Stimulated activated CD8-positive, alpha-beta memory T cell treated with anti-CD3 and anti-CD28 coated beads, Interleukin-4, amount 100 ng/mL, for 1 hour (primary cell): ENCODE measurements at places on chromosomes 13 and 19.

DNA sequence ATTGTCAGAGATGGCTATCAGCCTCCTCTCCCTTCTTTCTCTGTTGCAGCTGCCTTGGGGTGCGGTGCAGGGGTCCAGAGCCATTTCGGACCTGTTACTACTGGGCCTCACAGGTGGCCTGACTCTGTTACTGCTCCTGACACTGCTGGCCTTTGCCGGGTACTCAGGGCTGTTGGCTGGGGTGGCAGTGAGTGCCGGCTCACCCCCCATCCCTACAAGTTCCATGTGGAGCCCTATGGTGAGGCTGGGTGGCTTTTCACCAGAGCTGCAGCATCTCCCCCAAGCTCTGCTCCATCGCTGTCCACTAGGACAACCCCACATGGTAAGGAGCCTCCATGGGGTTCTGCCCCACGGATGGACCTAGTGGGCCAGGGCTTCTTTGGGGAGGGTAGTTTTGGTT is 13.7 kb upstream of the ZNF492 start:
- no peak for DNase-seq

- DNase-seq = no peak
Observed at GRCh38 chr19:46860846-46861690, at the start of gene ARHGAP35. TSS of gene ARHGAP35 (plus strand) at chr19:46860997. CDS start at chr19:46918676, 57,679 bp downstream.

- DNase-seq = no peak
Observed at GRCh38 chr13:49524740-49525501, 29.2 kb downstream of the PHF11 start.

DNA sequence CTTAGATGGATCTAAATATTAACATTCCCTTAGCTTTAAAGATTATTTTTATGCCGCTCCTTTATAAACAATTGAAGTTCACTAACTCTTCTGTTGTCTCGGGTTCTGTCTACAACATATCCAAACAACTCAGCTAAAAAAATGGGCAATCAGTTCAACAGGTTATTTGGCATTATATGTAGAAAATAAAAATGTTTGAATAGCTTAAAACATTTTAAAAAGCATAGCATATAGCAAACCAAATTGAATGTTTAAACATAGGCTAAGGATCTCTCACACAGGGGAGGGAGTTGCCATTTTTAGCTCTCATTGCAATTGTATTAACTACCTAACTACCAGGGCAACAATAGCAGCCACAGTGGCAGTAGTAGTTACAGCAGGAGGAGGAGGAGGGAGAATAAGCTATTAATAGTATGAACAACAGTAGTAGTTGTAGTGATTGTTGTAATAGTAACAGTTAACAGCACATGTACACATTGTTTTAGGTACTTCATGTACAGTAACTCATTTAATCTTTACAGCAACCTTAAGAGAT is 404.2 kb downstream of the KCNRG start:
- DNase-seq = no peak

DNA sequence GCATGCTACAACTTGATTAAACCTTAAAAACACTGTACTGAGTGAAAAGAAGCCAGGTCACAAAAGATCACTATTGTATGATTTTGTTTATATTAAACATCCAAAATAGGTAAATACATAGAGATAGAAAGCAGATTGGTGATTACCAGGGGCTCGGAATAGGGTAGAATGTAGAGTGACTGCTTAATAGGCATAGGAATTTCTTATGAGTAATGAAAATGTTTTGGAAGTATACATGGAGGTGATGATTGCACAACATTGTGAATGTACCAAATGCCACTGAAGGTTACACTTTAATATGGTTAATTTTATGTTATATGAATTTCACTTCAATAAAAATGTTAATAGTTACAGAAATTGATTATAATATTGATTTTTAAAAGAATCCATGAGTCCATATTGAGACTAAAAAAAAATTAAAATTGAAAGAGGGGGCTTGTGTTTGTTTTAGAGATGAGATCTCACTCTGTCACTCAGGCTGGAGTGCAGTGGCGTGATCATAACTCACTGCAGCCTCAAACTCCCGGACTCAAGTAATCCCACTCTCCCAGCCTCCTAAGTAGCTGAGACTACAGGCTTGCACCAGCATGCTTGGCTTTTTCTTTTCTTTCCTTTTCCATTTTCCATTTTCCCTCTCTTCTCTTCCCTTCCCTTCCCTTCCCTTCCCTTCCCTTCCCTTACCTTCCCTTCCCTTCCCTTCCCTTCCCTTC is 85.1 kb downstream of the FNDC3A start:
- DNase-seq = no peak

DNA sequence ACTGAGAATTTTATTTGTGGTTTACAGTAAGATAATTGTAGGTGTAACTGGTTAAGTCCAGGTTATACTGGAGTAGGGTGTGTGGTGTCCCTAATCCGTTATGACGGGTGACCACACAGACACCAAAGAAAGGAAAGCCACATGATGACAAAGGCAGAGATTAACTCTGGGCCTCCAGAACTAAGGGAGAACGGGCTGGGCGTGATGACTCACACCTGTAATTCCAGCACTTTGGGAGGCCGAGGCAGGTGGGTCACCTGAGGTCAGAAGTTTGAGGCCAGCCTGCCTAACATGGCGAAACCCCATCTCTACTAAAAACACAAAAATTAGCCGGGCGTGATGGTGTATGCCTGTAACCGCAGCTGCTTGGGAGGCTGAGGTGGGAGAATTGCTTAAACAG is 10.2 kb upstream of the FUT2 start:
- no peak for DNase-seq
